ENCODE measurements at places on chromosomes 12 and 14. TPM values are rescaled to one million over a fixed set of nuclear protein-coding genes. Genes with fewer than 3 reads are reported as not detected.

The TCL1B gene
- not detected for total RNA-seq

The E2F7 gene
- total RNA-seq = 2.3 TPM

The LAG3 gene
- 0.16 TPM for total RNA-seq

The FOXA1 gene
- total RNA-seq = not detected

The SLC25A29 gene
- total RNA-seq = 10.4 TPM

The GPR84 gene
- total RNA-seq = not detected

The GSC gene
- 2.1 TPM for total RNA-seq

The SYNDIG1L gene
- total RNA-seq = not detected

The RAP1B gene
- 256 TPM for total RNA-seq

The TMPRSS12 gene
- not detected for total RNA-seq
